Brain pericyte (primary cell): ENCODE measurements at places on chromosomes 11 and 22.

DNA sequence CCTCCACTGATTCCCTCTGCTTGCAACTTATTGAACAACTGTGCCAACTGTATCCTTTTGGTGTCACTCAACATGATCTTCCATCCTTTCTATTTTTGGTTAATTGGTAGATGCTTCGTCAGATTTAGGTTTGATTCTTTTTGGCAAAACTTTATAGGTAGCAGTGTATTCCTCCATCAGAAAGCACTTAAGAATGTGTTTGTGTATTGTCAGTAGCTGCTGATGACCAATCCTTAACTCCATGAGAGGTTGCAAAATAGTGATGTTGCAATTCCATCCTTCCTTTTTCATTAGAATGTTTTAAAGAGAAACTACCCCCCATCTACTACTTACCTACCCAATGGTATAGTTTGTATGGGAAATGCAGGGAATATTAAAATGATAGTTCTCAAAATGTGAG is 22.1 kb downstream of the FAM76B start:
- DNase-seq: no peak

DNA sequence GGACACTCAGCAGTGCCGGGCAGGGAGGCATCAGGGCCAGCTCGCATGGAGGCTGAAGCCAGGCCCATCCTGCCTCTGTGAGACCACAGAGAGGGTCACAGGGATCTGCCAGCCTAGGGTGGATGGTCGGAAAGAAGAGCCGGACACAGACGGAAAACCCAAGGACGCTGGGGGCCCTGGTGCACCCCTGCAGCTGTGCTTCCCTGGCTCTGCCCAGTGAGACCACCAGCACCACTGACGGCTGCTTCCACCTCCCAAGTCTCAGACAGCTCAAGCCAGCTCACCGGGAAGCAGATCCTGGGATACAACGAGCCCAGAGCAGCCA is 42.2 kb downstream of the SHISAL1 start:
- no peak for DNase-seq

GRCh38 chr11:95081412-95081811 is 8.2 kb upstream of the ENDOD1 start:
- no peak for DNase-seq

DNA sequence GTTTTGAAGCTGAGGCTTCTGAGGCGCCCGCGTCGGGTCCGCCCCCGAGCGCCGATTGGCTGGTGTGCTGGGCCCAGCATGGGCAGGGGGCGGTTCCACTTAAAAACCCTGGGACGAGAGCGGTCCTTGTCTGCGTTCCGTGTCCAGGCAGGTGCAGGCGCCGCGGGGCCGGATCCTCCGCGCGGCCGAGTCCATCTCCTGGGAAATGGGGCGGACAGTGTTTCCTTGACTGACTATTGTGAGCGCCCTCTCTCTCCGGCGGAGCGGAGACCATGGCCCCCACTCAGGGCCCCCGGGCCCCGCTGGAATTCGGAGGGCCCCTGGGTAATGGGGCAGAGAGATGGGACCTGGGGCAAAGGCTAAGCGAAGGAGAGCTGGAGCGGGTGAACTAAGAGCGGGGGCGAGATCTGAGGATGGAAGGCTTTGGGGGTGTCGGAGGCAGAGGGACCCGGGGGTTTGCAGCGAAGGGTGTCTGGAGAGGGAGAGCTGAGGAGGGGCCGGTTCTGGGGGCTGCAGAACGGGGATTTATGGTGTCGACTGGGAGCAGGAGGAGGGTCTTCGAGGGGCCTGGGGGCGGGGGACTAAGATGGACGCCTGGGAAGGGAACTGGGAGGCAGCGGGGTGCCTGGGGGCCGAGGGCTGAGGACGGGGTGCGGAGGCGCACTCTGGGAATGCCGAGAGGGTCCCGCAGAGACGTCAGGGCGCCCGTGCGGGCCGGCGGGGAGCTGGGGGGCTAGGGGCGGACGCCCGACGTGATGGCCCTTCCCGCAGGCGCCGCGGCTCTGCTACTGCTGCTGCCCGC is at the start of gene TM7SF2:
Gene TM7SF2, plus strand, starts transcription at position 129 of the 802 bp plus-strand sequence. Its CDS starts 144 bp downstream, at position 273.
- DNase-seq: peak; percentile 56

- no peak for DNase-seq
Observed at GRCh38 chr11:65624931-65625627, 9.5 kb downstream of the PCNX3 start.

DNA sequence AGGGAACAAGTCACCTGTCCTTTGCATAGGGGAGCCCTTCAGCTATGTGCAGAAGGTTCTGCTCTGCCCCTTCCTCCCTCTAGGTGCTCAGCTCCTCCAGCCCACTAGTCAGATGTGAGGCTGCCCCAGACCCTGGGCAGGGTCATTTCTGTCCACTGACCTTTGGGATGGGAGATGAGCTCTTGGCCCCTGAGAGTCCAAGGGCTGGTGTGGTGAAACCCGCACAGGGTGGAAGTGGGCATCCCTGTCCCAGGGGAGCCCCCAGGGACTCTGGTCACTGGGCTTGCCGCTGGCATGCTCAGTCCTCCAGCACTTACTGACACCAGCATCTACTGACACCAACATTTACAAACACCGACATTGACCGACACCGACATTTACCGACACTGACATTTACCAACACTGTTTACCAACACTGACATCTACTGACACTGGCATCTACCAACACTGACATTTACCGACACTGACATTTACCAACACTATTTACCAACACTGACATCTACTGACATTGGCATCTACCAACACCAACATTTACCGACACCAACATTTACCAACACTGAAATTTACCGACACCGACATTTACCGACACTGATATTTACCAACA is 71.9 kb upstream of the PPP6R3 start:
- no peak for DNase-seq

DNA sequence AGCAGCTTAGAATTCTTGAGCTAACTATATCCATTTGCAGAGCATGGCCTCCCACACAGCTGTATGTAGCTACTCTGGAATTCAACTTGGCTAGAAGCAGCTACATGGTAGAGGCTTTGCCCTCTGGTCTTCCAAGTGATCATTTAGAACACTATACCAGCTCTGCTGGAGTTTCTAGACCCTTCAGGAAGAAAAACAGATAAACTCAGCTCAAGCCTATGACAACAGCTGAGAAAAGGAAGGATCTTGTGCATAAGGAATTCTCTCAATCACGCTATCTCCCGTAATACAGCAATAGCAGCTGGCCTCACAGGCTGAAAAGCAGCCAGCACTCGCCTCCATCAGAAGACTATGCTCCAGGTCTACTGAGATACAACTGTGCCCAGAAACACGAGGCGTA is 50.6 kb upstream of the APOA1 start:
- DNase-seq: no peak
